ENCODE measurements at places on chromosomes 3 and 15. TPM values are rescaled to one million over a fixed set of nuclear protein-coding genes. Genes with fewer than 3 reads are reported as not detected.

HAPLN3 gene
- 95.6 TPM for total RNA-seq

CACNA2D3 gene
- total RNA-seq = not detected

DNA sequence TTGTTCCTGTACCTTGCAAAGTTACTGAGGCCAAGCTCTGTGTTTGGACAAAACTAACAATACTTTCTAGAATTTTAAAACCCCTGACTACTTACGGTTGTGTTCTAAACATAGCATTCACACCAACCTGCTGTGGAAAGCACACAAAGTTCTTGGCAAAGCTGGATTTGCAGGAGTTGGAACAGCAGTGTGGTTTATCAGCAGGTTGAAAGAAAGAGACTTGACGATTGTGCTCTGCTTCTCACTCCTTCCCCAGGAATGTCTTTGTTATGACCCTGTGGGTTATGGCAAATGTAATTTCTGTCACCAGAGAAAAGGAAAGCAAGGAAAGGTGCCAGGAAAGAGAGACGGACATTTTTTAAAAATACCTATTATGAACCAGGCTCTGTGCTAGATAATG, 165.5 kb upstream of the TGFBR2 start:
- DNase-seq = peak; percentile 9

- DNase-seq = no peak
Measured at GRCh38 chr3:12946251-12946648, 104.9 kb upstream of the RPL32 start.

DNA sequence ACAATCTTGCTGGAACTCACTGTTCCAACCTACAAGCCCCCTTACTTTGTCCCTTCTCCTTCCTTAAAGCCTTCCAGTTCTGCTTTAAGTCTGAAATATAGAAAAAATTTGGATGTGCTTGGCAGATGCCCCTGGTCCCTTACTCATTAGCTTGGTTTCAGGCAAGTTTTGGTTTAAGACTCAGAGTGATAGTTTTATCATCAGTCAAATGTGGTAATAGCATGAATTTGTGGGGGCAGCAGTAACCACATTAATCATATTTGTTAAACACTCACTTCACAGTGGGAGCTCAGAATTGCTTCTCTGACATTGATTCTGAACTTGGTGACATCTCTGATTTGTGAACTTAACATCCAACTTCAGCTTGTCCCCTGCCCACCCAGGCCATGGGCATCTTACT, 58.3 kb upstream of the ALDH1A3 start:
- DNase-seq = no peak

GRCh38 chr3:129592381-129593131, 13.9 kb downstream of the PLXND1 start:
- DNase-seq = peak; percentile 66

- no peak for DNase-seq
Measured at GRCh38 chr15:42046597-42046996, 25.8 kb upstream of the PLA2G4E start.
